Breast epithelium (tissue), 4 donors: ENCODE measurements at places on chromosomes 16 and 17.

- DNase-seq = no peak
Measured at GRCh38 chr17:45087504-45087975, 26.4 kb downstream of the NMT1 start.

GRCh38 chr17:12395733-12396354 is 269.8 kb upstream of the MYOCD start:
- DNase-seq = no peak

DNA sequence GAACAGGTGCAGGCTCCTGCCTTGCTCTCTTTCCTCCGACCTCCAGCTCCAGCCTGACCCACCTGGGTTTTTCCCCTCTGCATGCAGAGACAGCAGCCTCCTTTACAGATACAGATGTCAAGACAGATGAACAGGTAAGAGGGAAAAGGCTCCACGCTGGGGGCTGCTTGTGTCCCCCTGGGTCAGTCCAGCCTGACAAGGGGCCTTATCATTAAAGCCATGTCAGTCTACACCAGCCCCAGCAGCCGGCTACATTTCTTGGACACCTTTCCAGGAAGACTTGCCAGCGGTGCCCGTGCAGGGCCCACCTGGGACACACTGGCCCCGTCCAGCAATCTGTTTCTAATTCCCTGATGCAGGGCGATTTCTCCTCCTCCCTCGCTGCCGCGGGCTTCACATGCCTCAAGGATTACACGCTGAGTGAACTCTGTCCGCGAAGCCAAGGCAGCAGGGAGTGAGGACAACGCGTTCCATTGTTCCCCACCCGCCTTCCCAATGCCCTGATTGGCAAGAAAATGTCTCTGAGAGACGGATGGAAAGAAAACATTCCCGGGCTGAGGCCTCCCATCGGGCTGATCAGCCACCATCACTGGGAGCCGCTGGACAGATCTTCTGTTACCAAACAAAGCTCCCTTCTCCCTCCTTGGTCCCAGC is 184.7 kb downstream of the C16orf95 start:
- DNase-seq = no peak

- no peak for DNase-seq
Measured at GRCh38 chr17:9750524-9750923, 40.9 kb downstream of the DHRS7C start.

DNA sequence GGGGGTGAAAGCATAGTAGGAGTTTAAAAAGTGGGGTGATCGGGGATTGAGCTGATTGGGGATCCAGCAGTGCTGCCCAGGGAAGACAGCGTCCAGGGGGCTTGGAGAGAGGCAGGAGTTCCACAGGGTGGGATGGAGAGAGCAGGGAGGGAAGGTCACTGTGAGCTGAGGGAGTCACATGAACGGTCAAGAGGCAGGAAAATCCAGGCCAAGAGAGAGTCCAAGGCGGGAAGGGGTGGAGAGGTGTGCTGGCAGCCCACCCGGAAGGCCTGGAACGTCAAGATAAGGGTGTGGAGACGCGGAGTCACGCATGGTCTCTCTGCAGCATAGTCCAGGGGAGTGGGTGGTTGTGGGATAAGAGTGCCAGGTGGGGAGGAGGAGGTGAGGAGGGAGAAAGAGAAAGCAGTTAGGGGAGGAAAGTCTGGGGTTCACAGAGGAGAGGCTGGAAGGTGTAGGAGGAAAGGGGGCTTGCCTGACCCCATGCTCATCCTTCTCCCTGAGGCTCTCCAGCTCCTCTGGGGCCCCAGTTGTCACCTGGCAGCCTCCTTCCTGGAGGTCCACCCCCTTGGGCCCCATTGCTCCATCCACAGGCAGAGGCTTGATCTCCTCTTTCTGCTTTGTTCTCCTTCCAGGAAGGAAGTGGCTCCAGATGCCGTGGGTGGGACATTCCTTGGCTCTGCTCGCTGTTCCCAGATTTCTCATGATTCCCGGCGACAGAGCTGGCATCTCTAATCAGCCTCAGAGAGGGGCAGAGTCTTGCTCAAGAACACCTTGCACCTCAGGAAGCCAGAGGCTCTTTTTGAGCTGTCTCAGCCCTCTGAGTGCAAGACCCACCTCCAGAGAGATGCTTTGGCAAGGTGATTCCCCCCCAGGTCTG is 28.7 kb downstream of the CCR7 start:
- DNase-seq = peak; percentile 92

- no peak for DNase-seq
Measured at GRCh38 chr17:68468788-68469187, 11.5 kb upstream of the WIPI1 start.

GRCh38 chr16:67170168-67170948 is at the start of gene NOL3:
NOL3 (plus strand) TSS chr16:67170538.
- DNase-seq = peak; percentile 76

GRCh38 chr17:36777118-36777517 is 160.2 kb upstream of the LHX1 start:
- no peak for DNase-seq

- DNase-seq = no peak
Measured at GRCh38 chr16:66847533-66848067, 3.4 kb downstream of the CA7 start.

DNA sequence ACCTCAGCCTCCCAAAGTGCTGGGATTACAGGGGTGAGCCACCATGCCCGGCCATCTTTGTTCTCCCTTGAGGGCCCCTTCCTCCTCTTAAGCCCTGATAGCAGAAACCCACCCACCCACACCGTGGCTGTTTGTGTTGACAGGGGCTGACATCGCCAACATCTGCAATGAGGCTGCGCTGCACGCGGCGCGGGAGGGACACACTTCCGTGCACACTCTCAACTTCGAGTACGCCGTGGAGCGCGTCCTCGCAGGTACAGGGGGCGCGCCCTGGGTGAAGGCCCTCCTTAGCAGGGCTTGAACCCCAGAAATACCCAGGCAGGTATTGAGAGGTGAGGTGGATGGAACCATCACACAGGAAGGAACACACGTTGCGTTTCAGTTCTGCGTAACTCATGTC is 12.6 kb upstream of the RPL13 start:
- DNase-seq = no peak

- no peak for DNase-seq
Measured at GRCh38 chr17:73360961-73361761, 49.4 kb upstream of the CDC42EP4 start.

DNA sequence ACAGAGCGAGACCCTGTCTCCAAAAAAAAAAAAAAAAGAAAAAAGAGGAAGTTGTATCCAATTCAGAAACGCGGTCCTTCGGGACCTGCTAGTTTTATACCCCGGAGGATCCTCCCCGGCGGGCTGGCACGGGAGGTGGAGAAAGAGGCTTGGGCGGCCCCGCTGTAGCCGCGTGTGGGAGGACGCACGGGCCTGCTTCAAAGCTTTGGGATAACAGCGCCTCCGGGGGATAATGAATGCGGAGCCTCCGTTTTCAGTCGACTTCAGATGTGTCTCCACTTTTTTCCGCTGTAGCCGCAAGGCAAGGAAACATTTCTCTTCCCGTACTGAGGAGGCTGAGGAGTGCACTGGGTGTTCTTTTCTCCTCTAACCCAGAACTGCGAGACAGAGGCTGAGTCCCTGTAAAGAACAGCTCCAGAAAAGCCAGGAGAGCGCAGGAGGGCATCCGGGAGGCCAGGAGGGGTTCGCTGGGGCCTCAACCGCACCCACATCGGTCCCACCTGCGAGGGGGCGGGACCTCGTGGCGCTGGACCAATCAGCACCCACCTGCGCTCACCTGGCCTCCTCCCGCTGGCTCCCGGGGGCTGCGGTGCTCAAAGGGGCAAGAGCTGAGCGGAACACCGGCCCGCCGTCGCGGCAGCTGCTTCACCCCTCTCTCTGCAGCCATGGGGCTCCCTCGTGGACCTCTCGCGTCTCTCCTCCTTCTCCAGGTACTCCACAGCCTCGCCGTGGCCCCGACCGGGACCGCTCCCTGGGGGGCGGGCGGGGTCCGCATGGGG is at the start of gene CDH3:
Gene CDH3, plus strand, starts transcription at position 596 of the 779 bp plus-strand sequence. Its CDS starts 70 bp downstream, at position 666.
- DNase-seq = peak; percentile 61

GRCh38 chr16:55655381-55655896 is 349 bp upstream of the SLC6A2 start:
- DNase-seq = no peak

DNA sequence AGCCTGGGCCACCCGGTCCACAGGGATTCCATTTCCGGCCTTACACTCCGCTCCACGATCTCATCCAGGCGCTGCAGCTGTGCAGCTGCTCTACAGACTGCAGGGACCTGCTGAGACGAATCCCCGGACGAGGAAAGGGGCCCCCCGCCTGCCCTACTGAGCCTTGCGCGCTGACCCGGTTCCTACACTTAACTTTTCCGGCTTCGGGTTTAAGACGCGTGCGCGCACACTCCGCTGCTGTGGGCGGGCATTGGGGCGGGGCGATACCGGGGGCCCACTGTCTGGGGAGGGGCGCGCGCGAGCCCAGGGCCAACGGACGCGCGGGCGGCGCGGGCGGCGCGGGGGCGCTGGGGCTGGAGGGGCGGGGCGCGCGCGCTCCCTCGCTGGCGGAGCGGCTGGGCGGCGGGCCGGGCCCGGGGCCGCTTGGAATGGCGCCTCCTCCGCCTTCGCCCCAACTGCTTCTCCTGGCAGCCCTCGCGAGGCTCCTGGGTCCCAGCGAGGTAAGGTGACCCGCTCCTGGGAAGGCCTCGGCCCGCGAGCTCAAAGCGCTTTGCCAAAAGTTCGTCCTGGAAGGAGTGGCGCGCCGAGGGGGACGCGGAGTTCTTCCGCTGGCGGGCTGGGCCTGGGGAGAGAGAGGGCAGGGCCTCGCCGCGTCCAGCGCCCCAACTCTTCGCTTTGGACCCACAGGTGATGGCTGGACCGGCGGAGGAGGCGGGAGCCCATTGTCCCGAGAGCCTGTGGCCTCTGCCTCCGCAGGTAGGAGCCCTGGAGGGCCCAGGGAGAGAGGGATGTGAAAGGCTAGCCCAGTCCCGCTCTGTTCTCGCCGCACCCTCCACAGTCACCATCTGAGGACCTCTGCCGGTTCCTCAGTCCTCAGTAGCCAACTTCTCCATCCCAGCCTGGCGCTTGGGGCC is at the start of gene TP53I13:
Gene TP53I13, plus strand, starts transcription at position 371 of the 914 bp plus-strand sequence. Its CDS starts 58 bp downstream, at position 429.
- DNase-seq = peak; percentile 76

- DNase-seq = peak; percentile 49
Measured at GRCh38 chr16:53509906-53510703, 7.1 kb upstream of the AKTIP start.

- DNase-seq = no peak
Measured at GRCh38 chr16:8795091-8795490, 2.3 kb downstream of the TMEM186 start.

DNA sequence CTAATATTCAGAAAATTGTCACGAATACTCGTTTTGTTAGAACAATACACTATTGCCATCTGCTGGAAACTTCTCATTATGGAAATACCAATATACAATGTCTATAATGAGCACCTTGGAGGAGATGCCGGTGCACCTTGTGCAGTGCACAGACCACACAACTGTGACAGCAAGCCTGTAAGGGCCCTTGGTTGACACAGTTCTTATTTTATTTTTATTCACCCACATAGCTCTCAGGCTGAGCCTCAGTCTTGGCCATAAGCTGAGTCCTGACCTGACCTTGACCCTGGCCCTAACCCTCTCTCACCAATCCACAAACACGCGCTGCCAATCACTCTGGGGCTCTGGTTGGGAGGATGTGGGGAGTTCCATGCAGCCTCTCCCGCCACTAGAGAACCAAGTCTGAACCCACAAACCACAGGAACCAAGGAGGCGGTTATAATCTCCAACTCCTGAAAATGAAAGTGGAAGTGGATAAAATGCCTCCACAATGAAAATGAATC is 7.6 kb downstream of the AIPL1 start:
- DNase-seq = no peak
